ENCODE measurements at places on chromosomes 4 and X. TPM values are rescaled to one million over a fixed set of nuclear protein-coding genes. Genes with fewer than 3 reads are reported as not detected.

Gene EFHC2
- 0.83 TPM for total RNA-seq

Gene VCX2
- total RNA-seq = not detected

Gene NR3C2
- total RNA-seq = 0.19 TPM

Gene MAGEB16
- not detected for total RNA-seq

Gene CPZ
- total RNA-seq = 33.6 TPM

Gene ZNF157
- total RNA-seq = not detected

Gene FGFRL1
- 34.8 TPM for total RNA-seq

Gene S100G
- total RNA-seq = not detected

Gene EDNRA
- 5.1 TPM for total RNA-seq

Gene RRH
- not detected for total RNA-seq

Gene CSAG3
- not detected for total RNA-seq

Gene BEX5
- total RNA-seq = not detected

Gene INTU
- total RNA-seq = 2.5 TPM

Gene SH3TC1
- 5.3 TPM for total RNA-seq

Gene PRIMPOL
- total RNA-seq = 7.5 TPM

Gene PPP4R3C
- not detected for total RNA-seq

Gene ODAM
- total RNA-seq = not detected

Gene MAGEA1
- not detected for total RNA-seq

Gene RTL9
- total RNA-seq = 0.06 TPM

Gene ADH1C
- total RNA-seq = 3.7 TPM

Gene GJB1
- not detected for total RNA-seq

Gene KCND1
- 5.0 TPM for total RNA-seq

Gene CCDC158
- 0.05 TPM for total RNA-seq

Gene SMIM10L2A
- 0.54 TPM for total RNA-seq

Gene COX7B
- 363 TPM for total RNA-seq

Gene CTAG2
- not detected for total RNA-seq

Gene ANK2
- total RNA-seq = 100 TPM

Gene GYG2
- total RNA-seq = 2.5 TPM

Gene PNMA5
- total RNA-seq = not detected

Gene TCEAL3
- 36.9 TPM for total RNA-seq

Gene KLKB1
- total RNA-seq = 0.31 TPM

Gene NLGN3
- total RNA-seq = 0.10 TPM

Gene UCP1
- not detected for total RNA-seq

Gene HSFX4
- total RNA-seq = not detected

Gene TEX13B
- not detected for total RNA-seq

Gene ODAPH
- total RNA-seq = 0.15 TPM

Gene HELT
- not detected for total RNA-seq

Gene ARMCX2
- total RNA-seq = 74.2 TPM

Gene ARSJ
- 16.2 TPM for total RNA-seq

Gene TRIM75
- total RNA-seq = not detected

Gene SYTL4
- 2.0 TPM for total RNA-seq

Gene WDR1
- 122 TPM for total RNA-seq
